NCI-H460 (cell line): ENCODE measurements at places on chromosomes 1 and 21. TPM values are rescaled to one million over a fixed set of nuclear protein-coding genes. Genes with fewer than 3 reads are reported as not detected.

- DNase-seq, result no peak
These were observed 91.2 kb downstream of the USH2A start for GRCh38 chr1:216332003-216332402.

- DNase-seq, result no peak
These were observed 5.7 kb downstream of the GSTM5 start for GRCh38 chr1:109717729-109718128.

GRCh38 chr1:39491146-39491921 is at the start of gene BMP8A:
Gene BMP8A, plus strand, starts transcription at chr1:39491636. Its CDS starts 356 bp downstream, at chr1:39491992.
- peak; percentile 35 for DNase-seq

DNA sequence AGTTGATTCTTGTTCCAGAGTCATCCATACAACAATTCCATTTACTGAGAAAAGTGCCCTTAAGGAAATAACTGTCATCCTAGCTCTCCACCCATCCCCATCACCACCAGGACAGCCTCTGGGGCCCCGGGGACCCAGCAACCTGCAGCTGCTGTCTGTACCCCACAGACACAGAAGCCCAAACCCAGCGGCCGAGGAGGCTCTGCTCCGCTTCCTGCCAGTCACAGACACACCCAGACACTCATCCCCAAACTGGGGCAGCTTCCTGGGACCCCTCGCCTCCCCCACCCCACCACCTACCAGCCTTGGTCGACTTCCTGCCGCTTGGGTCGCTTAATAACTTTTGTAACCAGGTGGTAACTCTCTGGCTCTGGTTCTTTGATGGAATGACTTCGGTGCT is 121.6 kb upstream of the SLC25A33 start:
- no peak for DNase-seq

GRCh38 chr1:33182401-33182841 is 578 bp upstream of the TRIM62 start:
- DNase-seq, result no peak

GIPC2 gene
- not detected in 2 replicates for total RNA-seq

NLRP3 gene
- not detected in 2 replicates for total RNA-seq
